ENCODE measurements at places on chromosomes 11 and 22.

- no peak for DNase-seq
These were observed 19.4 kb upstream of the MYO18B start for GRCh38 chr22:25722626-25723025.

- DNase-seq: no peak
These were observed 263.1 kb downstream of the TMEM135 start for GRCh38 chr11:87300640-87301380.

GRCh38 chr22:35192129-35192918, 65.0 kb upstream of the HMGXB4 start:
- no peak for DNase-seq

DNA sequence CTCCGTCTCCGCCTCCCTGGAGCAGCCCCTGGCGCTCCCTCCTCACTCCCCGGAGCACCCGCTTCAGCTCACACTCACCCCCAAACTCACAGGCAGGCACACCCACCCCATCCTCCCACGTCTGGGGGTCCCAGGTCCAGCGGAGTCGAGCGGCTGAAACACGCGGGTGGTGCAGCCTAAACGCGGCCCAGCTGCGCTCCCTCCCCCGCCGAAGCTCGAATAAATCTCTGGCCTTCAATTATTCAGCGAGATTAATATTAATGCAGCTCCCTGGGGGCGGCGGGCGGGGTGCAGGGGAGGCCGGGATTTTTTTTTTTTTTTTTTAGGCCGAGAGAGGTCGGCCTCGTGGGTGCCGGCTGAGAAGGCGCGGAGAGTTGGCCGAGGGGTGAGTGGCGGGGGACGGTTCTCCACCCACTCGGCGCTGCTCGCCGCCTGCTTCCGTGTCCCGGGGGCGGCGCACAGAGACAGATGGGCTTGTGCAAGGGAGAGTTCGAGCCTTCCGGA, 524 bp upstream of the SLC1A2 start:
- no peak for DNase-seq

- no peak for DNase-seq
These were observed 42.2 kb downstream of the TRAF6 start for GRCh38 chr11:36467916-36468315.

- no peak for DNase-seq
These were observed 292.8 kb upstream of the SYN3 start for GRCh38 chr22:33350961-33351360.

GRCh38 chr22:30717331-30717921, 22.8 kb downstream of the OSBP2 start:
- DNase-seq: peak; percentile 78

- DNase-seq: peak; percentile 79
These were observed 200.6 kb upstream of the CTSC start for GRCh38 chr11:88538098-88538497.

DNA sequence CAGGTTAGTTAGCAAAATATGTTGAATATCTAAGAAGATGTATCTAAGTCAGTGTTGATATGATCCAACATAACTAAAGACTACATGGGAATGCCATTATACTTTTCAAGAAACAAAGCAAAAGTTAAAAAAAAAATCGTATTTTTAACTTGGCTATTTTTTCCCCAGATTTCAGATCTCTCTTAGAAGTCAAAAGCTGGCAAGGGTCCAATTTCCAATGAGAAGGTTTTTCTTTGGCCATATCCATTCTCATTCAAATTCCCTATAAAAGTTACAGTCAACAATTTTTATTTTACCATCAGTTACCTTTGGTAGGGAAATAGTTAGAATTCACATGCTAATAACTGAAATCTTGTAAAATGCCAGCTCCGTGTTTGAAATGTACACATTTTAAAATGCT, 70.5 kb upstream of the FAT3 start:
- no peak for DNase-seq

DNA sequence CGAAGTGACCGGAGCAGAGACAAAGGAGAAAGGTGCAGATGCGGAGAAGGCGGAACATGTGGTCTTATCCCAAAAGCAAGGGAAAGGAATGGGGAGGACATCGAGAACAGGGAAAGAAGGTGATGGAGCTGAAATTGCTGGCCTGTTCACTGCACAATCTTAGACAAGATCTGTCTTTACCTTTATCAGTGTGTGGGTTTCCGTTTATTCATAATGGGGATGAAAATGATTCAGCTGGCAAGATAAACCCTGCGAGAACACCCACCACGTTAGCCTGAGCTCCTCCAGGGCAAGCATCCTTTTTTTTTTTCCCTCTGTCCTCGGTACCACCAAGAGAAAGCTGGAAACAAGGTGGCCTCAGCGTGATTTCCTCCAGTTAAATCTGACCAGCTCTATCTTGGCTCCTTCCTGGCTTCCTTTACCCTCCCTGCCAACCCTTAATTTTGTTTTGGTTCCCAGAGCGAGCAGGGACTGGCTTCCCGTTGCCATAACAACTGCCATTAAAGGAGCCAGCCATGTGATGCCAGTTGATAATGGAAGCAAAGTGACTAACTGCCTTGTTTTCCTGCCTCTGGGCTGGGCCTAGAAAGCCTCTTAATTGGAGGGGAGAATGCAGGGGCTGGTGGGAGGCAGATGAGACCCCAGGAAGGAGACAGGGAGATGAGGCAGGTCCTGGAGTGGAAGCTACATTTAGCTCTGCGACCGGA, 4.2 kb downstream of the SGSM1 start:
- peak; percentile 29 for DNase-seq

- DNase-seq: no peak
These were observed 37.9 kb downstream of the PIWIL3 start for GRCh38 chr22:24736526-24737053.

DNA sequence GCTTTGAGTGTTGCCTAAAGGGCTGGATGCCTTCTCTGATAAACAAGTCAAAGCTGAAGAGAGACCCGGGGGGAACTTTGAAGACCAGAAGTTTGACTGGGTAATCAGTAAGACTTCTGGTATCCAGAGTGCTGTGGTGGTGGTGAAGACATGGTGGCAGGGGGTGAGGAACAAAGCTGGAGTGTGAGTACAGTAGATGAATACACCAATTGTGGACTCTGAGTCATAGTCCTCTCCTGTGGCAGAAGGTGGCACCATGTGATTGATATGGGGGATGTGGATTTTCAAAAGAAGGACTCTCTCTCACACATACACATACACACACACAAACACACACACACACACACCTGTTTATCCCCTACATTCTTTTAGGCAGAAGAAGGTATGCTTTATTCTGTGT, 12.3 kb downstream of the MS4A6A start:
- DNase-seq: no peak

GRCh38 chr11:111510311-111510710, 1.9 kb downstream of the BTG4 start:
- DNase-seq: no peak

GRCh38 chr22:49380095-49380827, 447.4 kb downstream of the BRD1 start:
- no peak for DNase-seq

DNA sequence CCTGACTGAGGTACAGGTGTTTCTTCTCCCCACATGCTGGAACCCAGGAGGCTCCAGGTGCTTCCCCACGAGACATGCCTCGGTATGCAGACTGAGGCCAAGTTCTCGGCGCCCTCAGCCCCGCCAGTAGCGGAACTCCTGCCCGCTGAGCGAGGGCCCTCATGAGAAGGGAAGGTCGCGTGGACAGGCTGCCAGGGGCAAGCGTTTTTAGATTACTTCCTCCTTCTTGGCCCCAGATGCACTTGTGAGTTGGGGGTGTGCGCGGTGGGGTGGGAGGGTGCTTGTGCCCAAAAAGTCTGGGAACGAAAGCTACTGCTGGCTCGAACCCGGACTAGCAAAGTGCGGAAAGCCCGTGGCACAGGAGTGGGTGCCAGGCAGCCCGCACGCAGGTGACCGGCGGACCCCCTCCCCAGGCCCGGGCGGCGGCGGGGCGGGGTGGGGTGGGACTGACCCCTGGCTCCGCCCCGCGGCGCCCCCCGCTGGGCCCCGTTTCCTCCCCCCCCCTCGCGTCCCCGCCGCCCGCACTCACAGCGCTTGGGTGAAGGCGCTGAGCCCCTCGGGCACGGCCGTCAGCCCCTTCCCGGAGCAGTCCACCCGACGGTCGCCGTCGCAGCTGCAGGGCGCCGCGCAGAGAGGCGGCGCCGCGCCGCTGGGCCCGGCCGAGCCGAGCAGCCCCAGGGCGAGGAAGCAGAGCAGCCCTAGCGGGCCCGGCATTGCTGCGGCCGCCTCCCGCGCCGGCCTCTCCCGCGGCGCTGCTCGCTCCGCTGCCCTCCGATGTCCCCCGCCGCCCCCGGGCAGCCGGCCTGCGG, 797 bp downstream of the LGR4 start:
- DNase-seq: no peak

GRCh38 chr22:46033256-46034200, 56.6 kb upstream of the WNT7B start:
- peak; percentile 67 for DNase-seq

DNA sequence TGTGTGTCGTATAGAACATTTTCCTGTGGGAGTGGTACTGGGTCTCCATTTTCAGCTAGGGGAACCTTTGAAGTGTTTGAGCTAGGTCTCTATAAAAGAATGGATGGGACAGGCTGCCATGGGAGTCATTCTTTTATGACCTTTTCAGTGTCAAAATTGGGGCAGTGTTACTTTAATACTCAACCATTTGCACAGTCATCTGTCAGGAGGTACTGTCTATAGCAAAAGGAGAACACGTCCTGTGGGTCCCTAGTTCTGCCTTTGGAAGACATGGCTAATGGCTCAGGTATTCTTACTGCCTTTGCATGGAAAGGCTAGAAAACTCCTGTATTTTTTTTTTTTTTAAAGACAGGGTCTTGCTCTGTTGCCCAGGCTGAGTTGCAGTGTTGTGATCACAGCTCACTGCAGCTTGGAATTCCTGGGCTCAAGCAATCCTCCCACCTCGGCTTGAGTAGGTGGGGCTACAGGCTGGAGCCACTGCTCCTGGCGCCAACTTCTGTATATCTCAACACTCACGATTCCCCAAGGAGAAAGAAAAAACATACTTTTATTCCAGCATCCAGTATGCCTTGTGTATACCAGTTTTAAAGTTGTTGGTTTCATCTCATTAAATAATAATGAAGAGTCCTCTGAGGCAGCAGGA, 2.1 kb upstream of the ATF4 start:
- peak; percentile 41 for DNase-seq

DNA sequence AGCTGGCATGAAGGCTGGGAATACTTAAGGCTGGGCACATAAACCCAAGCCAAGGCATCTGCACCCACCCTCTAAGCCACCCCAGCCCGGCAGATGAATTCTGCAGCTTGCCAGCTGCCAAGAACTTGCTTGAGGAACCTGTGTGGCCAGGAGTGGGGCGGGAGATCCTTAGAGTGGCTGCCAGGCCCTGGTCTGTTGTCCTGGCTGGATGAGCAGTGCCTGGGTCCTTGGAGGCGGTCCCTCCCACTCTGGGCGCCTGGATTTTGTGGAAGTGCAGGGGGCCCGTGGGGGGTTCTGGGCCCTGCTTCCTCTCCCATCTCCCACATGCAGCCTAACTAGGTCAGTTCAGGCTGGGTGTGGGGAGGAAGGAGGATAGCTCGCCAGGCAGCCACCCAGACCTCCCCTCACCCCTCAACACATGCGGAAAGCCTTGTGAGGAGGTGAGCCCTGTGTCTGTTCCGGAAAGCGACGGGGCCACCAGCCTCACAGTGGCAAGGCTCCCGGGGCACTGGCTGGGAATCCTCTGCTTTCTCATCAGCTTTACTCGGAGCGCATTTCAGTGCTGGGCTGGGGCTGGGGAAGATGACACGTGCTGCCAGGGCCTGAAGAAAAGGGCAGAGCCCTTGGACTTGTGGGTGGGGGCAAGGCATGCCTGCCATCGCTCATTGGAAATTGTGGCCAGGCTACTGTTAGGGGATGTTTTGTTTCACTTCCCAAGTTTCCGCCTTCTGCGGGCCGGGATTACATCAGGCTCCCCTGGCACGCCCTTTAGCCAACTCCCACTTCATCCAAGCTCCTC, 8.4 kb downstream of the DAGLA start:
- DNase-seq: peak; percentile 85

- no peak for DNase-seq
These were observed 172.0 kb upstream of the MTMR2 start for GRCh38 chr11:96095884-96096303.

GRCh38 chr11:64876835-64877341, 1.5 kb downstream of the EHD1 start:
- peak; percentile 72 for DNase-seq

Data from fibroblast of gingiva (primary cell).